ENCODE measurements at places on chromosomes 16 and 17.
A peak's percentile ranks its signal among the peaks of the same experiment; 100 is the strongest.

DNA sequence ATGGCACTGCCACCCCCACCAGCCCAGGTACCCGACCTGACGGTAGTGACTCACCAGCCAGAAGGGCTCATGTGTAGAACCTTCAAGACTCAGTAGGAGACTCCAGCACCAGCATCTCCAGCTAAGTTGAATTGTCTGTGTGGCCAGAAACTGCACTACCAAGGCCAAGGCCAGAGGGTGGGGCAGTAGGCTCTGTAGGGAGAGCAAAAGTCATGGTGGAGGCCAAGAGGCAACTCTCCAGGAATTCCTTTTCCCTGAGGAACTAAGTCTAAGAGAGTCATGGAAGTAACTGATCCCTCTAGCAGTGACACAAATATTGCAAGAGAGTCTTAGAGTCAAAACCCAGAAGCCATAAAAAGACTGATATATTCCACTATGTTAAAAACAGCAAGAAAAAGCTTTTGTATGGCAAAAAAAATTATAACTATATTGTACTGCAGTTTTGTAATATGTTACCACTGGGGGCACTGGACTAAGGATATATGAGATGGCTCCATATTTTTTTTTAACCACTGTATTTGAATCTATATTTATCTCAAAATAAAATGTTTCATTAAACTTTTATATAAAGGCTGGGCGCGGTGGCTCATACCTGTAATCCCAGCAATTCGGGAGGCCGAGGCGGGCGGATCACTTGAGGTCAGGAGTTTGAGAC lies 30.2 kb upstream of the GUCY2D start:
- DNase-seq, result no peak

DNA sequence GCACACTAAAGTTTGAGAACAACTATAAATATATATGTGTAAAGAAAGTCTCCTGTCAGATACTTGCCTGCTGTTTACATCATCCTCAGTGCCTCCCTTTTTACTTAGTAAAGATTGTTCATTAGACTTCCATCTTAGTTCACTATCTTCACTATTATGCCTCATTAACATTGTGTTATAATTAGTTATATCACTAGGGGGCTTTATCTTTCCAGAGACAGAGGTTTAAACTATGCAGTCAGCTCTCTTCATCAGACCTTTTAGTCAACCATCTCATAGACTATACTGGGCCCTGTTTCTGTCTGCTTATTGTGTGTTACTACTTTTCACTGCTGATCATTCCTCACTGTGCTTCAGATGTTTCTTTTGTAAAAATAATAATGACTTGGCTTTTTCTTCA lies 630.8 kb upstream of the KIF2B start:
- no peak for DNase-seq

- no peak for DNase-seq
Measured at GRCh38 chr16:15671530-15672117, 21.6 kb downstream of the NDE1 start.

- DNase-seq, result peak; percentile 74
Measured at GRCh38 chr17:19386974-19387920, at the start of gene MFAP4. MFAP4 (minus strand) TSS chr17:19387190; CDS start chr17:19387155, 35 bp downstream.

GRCh38 chr17:59839651-59840328 lies 53.0 kb downstream of the TUBD1 start:
- no peak for DNase-seq

- no peak for DNase-seq
Measured at GRCh38 chr16:51337662-51338061, 186.6 kb upstream of the SALL1 start.

DNA sequence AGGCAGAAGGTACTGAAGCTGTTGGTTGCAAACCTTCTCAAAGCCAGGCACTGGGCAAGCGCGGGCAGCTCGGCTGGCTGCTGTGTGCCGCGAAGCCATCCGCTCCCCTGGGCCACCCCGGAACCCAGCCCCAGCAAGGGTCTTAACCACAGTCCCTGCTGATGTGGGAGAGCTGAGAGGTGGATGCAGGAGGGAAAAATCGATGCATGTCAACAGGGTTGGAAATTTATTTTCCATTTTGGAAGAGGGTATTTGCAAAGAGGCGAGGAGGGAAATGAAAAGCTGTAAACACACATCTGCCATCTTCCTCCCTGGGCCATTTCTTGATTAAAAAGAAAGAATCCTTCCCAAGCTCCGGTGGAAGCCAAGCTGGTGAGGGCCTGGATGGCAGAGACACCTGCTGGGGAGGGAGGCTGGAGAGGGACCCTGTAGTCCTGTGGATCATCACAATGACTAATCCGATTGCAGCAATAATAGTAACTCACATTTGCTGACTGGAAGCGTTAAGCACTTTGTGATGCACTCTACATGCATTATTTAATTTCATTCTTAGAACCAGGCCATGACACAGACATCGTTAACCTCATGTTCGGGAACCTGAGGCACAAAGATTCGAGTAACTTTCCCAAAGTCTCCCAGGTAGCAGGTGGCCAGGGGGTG lies 13.9 kb upstream of the TBX2 start:
- peak; percentile 9 for DNase-seq

- DNase-seq, result no peak
Measured at GRCh38 chr17:81182596-81182995, 16.6 kb upstream of the AATK start.

- DNase-seq, result peak; percentile 83
Measured at GRCh38 chr16:20849589-20850390, 43.5 kb downstream of the REXO5 start.

DNA sequence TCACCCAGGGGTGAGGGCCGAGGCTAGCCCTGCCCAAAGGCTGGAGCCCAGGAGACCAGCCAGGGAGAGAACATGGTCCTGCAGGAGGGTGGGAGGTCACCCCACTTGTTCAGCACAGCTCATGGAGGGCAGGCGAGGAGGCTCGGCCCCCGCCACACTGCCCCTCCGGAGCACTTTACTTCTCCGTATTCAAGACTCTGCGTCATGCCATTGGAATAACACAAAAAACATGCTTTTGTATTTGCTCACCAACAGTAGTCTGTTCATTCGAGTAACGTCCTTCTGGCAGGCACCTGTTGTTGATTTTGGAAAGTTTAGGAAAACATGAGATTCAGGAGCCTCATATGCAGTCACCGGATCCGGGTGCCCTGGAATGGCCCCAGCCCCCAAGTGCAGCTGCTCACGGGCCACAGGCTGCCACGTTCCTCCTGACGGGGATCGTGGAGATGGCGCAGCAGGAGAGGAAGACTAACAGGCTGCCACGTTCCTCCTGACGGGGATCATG lies 81.1 kb upstream of the DNAH17 start:
- no peak for DNase-seq

- no peak for DNase-seq
Measured at GRCh38 chr17:40497695-40498094, 3.7 kb downstream of the TNS4 start.

GRCh38 chr17:2862197-2862596 lies 66.0 kb downstream of the RAP1GAP2 start:
- DNase-seq, result no peak

- DNase-seq, result peak; percentile 82
Measured at GRCh38 chr17:79612468-79613194, 1.8 kb upstream of the RBFOX3 start.

DNA sequence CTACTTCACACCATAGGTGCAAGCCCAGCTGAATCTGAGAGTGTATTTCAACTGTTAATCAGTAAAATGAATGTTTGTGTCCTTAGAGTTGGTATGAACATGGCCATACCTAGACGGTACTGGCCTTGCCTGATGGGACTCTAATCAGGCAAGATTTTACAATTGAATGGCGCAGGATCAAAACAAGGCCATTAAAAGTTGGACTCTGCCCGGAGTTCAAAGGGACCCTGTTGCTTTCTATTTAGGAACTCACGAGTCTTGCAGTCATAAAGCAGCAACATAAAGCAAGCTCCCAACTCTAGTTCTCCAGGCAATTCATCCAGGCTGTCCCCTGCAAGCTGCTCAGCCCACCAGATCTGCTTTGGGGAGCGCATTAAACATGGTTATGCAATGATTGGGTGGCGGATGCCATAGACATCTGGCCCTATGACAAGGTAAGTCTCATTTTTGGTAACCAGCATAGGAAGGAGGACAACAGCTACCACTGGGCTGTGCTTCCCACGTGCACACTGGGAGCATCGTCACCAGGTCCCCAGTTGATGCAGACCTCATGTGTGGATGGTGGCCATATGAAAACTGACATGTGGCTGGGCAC lies 8.8 kb downstream of the TMEM186 start:
- DNase-seq, result no peak

DNA sequence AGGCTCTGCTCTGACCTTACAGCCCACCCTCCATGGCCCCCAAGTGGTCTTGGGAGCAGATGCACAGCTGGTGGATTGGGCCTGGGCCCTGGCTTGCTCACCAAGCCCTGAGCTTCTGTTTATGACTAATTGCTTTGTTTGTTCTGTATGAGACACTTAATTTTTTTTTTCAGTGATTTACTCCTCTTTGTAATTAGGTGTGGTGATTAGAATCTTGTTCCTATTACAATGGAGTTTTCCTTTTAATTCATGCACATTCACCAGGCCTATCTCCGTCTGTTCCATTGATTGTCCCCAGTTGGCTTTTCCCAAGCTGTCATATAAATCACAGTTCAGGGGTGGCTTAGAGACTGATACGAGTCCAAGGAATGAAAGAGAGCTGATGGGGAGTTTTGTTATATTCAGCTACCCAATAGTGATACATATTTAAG lies 242.3 kb downstream of the CCDC182 start:
- DNase-seq, result no peak

DNA sequence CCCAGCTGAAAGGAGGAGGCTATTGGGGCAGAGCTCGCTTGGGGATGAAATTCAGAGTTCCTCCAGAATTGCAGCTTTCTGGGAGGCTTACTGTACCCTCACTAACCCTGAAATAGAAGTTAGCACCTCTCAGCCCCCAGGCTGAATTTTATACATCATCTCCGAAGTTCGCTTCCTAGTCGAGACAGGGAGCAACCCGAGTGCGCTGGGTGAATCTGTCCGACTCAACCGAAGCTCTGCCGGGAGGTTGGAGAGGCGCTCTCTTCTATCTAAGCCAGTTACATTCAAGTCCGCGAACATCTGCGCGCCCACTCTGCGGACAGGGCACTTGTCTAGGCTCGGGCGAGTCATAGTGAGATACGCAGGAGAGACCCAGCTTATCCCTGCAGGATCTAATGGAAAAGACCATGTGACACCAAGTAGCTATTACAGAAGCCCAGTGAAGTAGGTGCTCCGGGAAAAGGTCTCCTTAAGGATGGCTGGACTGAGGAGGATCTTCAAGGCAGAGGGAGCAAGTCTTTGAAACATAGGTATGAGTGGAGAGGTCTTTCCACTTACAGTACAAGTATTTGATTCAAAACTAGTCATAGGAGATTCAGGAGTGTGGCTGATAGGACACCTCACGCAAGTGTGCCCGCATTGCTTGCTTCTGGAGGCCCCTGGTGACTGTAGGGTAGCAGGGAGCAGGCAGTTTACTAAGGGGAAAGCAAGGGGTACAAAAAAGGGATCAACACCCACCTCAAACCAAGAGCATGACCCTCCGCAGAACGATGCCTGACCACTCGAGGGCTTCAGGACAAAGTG lies 646 bp upstream of the HES7 start:
- DNase-seq, result no peak

- no peak for DNase-seq
Measured at GRCh38 chr16:31071861-31072260, 2.2 kb downstream of the ZNF668 start.

Measured in glutamatergic neuron (in vitro differentiated cells).